H7 (cell line): ENCODE measurements at places on chromosomes 7 and 10.

DNA sequence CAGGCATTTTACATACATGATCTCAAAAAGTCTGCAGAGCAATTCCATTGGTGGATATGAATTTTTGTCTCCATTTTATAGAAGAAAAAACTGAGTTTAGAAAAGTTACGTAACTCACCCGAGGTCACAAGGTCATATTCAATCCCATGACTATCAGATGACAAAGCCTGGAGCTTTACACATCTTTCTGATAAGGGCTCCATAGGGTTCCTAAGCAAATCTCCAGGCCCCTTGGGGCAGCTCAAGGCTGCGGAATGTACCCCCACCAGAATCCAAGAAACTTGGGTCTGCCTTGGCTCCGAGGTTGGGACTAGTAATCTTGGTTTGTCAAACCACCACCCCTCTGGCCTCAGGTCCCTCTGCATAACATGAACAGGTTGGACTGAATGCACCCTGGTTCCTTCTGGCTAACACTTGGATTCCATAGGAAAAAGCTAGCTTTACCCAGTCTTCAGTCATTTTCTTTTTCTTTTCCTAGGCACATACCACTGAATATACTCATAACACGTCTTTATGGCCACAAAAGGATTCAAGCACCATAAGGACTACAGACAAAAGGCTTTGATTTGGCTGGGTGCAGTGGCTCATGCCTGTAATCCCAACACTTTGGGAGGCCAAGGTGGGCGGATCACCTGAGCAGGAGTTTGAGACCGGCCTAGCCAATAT is 55.5 kb downstream of the PIP4K2A start:
- DNase-seq: no peak

DNA sequence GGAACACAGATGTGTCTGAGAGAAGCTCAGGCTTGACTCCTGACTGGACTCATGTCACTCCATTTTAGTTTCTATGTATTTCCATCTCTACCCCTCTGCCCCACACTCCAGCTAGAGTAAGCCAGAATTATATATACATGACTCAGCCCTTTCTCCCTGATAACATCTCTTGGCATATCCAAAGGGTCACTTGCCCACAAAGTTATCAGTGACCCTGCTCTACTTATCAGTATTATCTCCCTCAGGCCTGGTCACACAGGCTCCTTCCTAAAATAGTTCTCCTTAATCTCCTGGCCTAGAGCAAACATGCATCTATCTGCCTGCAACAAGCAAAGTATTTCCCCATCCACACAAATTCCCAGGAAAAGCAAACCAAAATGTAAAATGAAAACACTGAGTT is 598.3 kb downstream of the SUGCT start:
- DNase-seq: no peak

DNA sequence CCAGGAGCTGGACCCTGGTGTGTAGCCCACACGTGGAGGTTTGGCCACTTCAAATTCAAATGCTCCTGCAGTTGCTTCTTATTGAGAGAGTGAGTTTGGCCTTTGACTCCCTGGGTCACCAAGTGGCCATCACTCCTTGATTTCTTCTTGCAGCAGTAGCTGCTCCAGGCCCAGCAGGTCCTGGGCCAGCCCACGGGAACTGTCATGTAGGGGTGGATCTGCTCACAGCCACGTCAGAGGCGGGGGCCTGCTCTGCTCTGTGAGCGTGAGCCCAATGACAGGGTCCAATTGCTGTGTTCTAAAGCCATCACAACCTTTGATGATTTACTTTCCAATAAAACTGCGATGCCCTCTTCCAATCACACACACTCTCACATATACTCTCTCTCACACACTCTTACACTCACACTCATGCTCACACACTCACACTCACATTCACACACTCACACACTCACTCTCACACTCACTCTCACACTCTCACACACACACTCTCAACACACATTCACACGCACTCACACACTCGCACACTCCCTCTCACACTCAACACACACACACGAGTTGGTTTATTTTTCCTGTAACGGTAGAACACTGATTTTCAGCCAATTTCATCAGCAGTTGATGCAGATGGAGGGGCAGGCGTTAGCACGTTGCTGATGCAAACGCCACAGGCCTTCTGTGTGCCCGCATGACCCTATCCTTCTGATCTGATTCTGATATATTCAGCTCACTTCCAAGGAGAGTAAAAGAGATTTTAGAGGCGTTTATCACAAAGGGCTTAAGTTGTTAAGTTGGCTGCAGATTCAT is 210.7 kb upstream of the PPP2R2D start:
- DNase-seq: no peak

DNA sequence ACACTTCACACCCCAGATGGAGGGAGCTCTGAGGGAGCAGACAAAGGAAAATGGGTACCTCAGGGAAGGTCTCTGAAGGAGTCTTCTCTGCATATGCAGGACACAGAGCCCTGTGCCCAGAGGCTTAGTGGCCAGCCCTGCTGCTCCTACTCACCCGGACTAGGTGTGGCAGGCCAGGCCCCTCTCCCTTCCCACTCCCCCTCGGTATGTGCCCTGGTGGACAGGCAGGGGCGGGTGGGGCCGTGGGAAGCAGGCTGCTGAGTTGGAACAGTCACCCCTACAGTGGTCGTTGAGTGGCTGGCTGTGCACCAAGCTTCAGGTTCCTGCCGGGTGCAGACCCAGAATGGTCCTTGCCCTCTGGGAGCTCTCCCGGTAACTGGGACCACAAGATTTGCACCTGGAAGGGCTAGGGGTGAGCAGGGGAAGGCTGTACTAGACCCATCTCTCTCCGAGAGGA is 68.6 kb downstream of the ZMIZ1 start:
- DNase-seq: no peak

DNA sequence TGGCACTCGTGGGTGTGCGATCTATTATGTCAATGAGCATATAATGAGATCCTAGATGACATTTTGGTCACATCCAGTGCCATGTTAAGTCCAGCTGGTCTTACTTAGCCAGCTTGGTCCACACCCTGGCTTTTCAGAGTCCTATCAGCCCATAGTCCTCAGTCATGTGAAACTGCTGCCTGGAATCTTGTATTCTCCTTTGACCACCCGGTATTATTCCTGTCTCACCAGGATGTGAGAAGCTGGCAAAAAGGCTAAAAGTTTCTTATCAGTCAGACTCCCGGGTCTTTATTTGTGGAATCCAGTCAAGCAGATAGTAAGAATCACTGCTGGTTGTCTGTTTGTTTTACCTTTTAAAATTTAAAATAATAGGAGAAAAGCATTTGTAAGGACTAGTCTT is 705.6 kb upstream of the GHITM start:
- DNase-seq: no peak

DNA sequence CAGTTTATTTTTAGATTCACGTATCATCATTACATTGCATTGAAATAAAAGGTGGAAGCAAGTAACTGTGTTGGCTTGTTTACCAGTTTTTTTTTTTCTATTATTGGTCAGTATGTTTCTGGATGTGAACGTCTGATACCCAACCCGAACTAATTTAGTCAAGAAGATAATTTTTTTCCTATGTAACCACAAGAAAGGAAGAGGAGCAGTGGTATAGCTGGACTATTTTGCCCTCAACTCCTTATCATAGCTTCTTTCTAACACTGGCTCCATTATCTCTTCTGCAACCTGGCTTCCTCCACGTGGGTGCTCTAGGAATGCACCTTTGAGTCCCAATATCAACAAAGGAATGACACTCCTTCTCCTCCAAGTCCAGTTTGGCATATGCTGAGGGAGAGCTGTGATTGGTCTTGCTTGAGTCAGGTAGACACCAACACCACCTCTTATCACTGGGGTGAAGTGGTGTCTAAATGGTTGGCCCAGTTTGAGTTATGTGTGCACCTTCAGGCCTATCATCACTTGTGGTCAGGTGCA is 29.4 kb downstream of the OR9A2 start:
- DNase-seq: no peak
